Activated CD4-positive, alpha-beta T cell treated with anti-CD3 and anti-CD28 coated beads, Interleukin-2, amount 10 ng/mL, durations not matched to agents 24 days and 14 days (primary cell): ENCODE measurements at places on chromosomes 12 and 14. TPM values are rescaled to one million over a fixed set of nuclear protein-coding genes. Genes with fewer than 3 reads are reported as not detected.

DNA sequence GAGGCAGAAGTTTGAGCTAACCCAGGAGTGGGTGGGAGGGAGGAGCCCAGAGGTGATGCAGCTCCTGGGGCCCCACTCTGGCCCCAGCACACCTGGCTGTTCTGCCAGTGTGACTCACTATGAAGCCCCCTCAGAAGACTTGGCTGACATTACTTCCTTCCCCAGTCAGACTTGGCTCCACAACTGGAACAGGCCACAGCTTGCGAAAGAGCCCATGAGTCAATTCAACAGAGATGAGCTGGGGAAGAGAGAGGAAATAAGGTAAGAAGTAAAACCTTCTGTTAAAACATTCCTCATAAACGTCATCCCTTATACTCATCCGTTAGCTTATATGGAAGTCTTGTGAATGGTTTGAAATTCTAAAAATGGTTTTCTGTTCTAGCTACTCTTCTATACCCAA lies 245.9 kb downstream of the ADAMTS20 start:
- H3K27ac ChIP-seq, result no peak overlapping the region
- H3K4me1 ChIP-seq, result no peaks in the 10 kb centered on the region
- H3K4me3 ChIP-seq, result no peak overlapping the region
- no peaks in the 10 kb centered on the region for H3K36me3 ChIP-seq
- H3K27me3 ChIP-seq, result no peaks in the 10 kb centered on the region

DNA sequence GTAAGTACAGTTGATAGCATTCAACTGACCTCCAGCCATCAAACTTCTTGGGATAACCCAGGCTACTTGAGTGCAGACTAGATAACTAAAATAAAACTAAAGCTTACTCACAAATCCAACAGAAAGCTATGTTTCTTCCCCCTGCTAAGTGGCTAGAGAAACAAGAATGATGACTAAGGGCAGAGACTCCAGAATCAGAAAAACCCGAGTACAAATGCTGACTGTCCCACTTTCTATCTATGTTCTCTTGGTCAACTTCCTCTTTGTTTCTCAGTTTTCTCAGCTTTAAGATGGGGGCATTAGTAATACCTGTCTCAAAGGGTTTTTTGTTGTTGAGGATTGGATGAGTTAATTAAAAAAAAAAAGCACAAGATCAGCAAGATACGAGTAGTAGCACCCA lies 6.1 kb upstream of the NUAK1 start:
- no peak for DNase-seq
- H3K4me3 ChIP-seq, result no peak overlapping the region
- no peaks in the 10 kb centered on the region for H3K36me3 ChIP-seq

NOXRED1 gene
- total RNA-seq, result 0.19 and 0.40 TPM in 2 replicates

- DNase-seq, result no peak
- no peaks in the 10 kb centered on the region for H3K4me1 ChIP-seq
- H3K4me3 ChIP-seq, result no peak overlapping the region
- no peak overlapping the region for H3K27ac ChIP-seq
These were observed 126.1 kb downstream of the PELI2 start for GRCh38 chr14:56244138-56244789.

DNA sequence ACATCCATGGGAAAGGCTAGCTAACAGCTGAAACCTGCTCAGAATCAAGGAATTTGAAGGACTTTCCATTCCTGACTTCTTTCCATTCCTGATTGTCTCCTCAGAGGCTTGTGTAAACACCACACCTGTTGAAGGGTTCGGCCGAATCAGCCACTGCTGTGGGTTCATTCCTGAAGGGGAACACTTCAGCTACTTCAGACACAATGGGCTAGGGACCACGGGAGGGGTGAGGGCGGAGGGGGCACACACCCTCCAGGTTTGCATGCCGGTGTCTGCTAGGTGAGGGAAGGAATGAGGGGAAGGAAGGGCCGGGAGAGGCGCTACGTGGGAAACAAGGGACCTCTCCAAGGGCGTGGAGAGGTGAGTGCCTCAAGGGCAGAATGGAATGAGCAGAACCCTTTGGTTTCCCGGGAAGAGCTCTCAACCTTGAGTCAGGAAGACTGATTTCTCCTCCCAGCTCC lies 1.3 kb downstream of the GPRC5A start:
- no peak overlapping the region for H3K27ac ChIP-seq
- H3K36me3 ChIP-seq, result no peaks in the 10 kb centered on the region
- H3K27me3 ChIP-seq, result peaks cover 51% of the 10 kb centered on the region
- no peak for DNase-seq
- peaks cover 9% of the 10 kb centered on the region for H3K4me1 ChIP-seq

DNA sequence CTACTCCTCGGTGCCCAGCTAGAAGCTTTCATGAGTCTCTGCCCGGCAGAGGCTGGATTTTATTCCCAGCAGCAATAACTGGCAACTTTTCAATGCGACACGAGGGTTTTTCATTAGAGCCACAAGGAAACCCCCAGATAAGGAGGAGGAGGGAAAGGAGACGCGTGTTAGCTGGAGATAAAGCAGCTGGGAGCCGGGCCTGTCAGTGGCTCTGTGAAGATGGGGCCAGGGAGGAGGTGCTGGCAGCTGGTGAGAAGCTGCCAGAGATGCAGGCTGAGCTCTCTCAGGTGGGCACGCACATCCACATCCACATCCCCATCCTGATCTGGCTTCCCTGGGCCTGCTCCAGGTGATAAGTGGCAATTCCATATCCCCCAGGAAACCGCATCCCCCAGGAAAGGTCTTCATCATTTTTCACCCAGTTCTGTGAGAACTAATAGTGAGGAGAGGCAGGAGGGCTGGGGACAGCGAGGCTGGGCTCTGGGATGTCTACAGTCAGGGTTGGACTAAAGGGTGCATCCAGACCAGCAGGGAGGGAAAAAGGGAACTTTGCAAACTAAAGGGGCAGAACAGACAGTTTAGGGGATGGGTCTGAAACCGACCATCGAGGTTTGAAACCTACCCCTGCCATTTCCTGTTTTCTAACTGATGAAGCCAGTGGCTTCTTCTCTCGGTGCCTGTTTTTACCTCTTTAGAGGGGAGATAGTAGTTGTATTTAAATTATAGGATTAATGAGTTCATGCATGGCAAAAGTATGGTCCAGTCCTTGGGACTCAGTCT lies 413.2 kb downstream of the DPF3 start:
- H3K4me3 ChIP-seq, result peak overlapping the region; percentile 36
- peak overlapping the region; percentile 30 for H3K27ac ChIP-seq
- H3K27me3 ChIP-seq, result no peaks in the 10 kb centered on the region
- H3K4me1 ChIP-seq, result peaks cover 57% of the 10 kb centered on the region
- no peak for DNase-seq
- H3K36me3 ChIP-seq, result peaks cover 23% of the 10 kb centered on the region

DNA sequence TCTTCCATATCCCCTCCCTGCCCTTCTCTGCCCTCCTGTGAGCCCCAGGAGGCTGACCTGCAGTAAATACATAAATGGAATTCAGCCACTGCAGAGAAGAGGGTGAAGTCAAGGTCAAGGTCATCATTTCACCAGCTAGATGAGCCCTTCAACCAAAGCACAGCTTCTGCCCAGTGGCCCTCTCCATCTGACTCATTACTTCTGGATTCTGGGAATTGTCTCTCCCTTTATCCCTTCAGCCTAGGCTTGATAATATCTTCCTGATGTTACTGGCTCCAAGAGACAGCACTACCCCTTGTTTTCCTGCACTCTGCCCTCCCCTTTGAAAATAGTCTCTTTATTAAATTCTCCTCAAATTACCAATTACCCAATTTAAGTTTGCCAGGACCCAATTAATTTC lies 64.5 kb downstream of the TTC9 start:
- H3K27me3 ChIP-seq, result peaks cover 7% of the 10 kb centered on the region
- peaks cover 2% of the 10 kb centered on the region for H3K4me1 ChIP-seq
- no peak for DNase-seq
- H3K27ac ChIP-seq, result no peak overlapping the region

MEG3 gene
- total RNA-seq, result not detected in 2 replicates

DNA sequence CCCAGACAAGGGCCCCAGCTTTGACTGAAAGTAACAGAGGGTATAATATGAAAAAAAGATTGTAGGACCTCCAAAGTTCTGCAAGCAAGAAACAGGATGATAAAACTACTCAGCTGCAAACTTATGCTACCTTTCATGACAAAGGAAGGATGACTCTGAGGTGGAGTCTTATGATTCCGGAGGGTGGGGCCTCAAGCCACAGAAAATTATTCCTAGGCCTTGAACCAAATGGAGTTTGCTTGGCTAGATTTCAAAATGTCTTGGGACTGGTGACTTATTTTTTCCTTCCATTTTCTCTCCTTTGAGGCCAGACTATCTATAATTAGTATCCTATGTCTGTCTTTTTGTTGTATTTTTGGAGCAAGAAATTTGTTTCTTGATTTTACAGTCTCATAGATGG lies 336.4 kb downstream of the LRIG3 start:
- no peak overlapping the region for H3K27ac ChIP-seq
- no peaks in the 10 kb centered on the region for H3K36me3 ChIP-seq
- H3K4me3 ChIP-seq, result no peak overlapping the region
- no peak for DNase-seq

DNA sequence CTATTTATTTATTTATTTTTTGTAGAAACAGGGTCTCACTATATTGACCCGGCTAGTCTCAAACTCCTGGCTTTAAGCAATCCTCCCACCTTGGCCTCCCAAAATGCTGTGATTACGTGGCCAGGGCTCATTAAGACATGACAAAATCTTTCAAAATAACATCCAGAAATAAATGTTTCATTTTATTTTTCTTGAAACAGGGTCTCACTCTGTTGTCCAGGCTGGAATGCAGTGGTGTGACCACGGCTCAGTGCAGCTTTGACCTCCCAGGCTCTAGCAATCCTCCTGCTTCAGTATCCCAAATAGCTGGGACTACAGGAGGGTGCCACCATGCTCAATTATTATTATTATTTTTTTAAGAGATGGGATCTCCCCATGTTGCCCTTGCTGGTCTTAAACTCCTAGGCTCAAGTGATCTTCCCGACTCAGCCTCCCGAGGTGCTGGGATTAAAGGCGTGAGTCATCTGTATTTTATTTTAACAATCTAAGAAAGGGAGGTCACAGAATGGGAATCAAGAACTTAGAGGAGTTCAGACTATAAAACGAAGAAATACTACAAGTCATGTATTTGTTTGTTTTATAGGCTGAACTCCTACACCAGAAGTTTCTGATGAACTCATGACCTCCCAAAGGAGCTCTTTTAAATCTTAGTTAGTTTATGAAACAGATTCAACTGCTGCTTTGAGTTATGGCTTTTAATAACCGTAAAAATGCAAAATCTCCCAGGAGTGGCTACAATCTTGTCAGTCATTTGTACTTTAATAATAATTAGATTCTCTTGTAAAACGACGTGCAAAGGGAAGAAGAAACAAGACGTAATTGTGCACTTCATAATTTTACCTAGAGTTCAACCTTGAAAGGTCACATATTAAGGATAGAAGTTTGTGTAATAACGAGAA lies 2.1 kb upstream of the TMEM263 start:
- no peak overlapping the region for H3K27ac ChIP-seq
- no peak for DNase-seq
- peaks cover 2% of the 10 kb centered on the region for H3K36me3 ChIP-seq
- H3K4me3 ChIP-seq, result no peak overlapping the region
- H3K4me1 ChIP-seq, result peaks cover 23% of the 10 kb centered on the region
- peaks cover 19% of the 10 kb centered on the region for H3K27me3 ChIP-seq

DNA sequence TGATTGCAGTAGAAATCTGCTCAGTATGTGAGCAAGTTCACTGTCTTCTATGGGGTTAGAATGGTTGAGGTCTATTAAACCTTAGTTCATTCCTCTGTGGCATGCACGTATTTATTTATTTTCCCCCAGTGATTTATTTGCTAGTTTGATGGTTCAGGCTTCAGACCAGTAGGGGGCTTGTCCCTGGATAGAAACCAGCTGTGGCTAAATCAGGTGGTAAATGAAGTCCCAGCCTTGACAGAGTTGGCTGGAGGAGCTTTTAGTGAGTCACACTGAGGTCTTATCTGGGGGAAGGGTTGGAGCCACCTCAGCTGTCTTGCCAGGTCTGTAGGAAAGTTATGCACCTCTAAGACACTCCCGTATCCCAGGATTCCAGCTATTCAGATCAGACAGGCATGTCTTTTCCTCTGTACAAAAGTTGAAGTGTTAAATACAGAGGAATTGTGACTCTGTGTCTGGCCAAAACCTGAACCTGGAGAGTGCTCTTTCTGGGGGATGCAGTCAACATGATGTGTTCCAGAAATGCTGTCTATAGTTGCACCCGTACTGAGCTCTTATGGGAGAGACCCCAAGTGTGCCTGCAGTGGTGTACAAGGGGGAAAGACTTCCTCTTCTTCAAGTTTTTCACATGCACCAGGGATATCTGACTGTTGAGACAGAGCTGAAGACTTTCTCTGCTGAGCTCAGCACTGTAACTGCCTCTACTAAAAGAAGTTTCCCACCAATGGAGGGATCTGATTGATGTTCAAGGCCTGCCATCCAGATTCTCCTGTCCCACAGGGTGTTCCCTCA lies 1322.1 kb downstream of the TMEM121 start:
- no peak overlapping the region for H3K27ac ChIP-seq
- H3K27me3 ChIP-seq, result peaks cover 36% of the 10 kb centered on the region
- peak; percentile 50 for DNase-seq
- no peaks in the 10 kb centered on the region for H3K36me3 ChIP-seq

DNA sequence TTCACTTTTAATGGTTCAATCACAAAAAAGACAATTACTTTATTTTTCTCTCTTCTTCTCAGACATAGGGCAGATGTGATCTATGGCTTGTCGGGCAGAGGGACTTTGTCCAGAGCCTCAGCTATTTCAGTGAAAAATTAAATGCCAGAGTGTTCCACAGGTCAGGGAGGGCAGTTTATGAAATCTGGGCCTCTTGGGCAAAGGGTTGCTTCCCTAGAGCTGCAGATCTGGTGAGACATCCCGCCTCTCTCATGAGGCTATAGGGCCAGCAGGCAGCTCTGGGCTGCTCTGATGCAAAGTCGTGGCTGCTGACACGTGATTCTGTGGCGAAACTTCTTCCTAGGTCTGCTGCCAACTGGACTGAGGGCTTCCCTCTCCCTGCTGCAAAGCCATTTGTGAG lies 6.0 kb downstream of the CLMN start:
- H3K4me3 ChIP-seq, result no peak overlapping the region
- no peak overlapping the region for H3K27ac ChIP-seq
- peaks cover 22% of the 10 kb centered on the region for H3K27me3 ChIP-seq
- no peak for DNase-seq
- no peaks in the 10 kb centered on the region for H3K36me3 ChIP-seq

DNA sequence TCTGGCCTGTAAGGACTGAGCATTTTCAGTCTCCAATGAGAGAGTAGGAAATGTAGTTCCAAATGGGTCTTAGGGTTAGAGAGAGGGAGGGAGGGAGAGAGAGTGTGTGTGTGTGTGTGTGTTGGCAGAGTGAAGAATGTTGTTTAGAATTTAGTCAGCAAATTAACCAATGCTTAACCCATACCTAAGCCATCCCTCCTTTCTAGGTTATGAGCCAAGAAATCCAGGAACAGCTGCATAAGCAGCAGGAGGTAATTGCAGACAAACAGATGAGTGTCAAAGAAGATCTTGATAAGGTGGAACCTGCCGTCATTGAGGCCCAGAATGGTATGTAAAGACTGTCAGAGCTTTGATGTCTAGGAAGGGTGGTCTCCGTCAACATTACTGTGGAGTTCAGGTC lies 56.9 kb downstream of the HSP90AA1 start:
- no peaks in the 10 kb centered on the region for H3K27me3 ChIP-seq
- H3K4me1 ChIP-seq, result no peaks in the 10 kb centered on the region
- H3K27ac ChIP-seq, result no peak overlapping the region
- peaks cover 78% of the 10 kb centered on the region for H3K36me3 ChIP-seq
- no peak for DNase-seq
